Kidney glomerular epithelial cell (primary cell): ENCODE measurements at places on chromosomes 2 and 18.

DNA sequence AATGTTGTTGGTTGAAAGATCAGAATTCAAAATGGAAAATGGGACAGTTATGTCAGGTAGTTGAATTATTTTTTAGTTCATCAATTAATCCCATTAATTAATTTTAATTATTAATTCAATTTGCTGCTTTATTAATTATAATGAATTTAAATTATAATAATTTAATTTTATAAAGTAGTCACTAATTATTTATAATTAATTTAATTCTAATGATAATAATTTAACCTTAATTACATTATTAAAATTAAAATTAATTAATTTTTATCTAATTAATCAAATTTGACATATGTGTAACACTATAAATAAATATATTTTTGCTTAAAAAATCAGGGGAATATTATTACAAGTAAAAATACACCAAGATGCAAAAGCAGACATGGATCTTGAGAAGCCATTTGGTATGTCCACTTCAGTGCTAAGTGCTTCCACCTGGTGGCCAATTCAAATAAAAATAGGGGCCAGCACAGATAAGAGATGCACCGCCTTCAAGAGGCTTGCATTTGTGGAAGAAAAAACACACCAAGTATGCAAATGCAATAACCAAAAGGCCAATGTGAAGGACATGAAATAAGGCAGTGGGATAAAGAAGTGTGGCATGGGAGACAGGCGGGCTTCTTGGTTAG lies 73.2 kb downstream of the MBP start:
- peak; percentile 7 for DNase-seq

- DNase-seq = no peak
These were observed 19.5 kb downstream of the C2orf74 start for GRCh38 chr2:61181382-61182058.

- DNase-seq = peak; percentile 41
These were observed 49.3 kb downstream of the GREB1 start for GRCh38 chr2:11582862-11583752.

GRCh38 chr2:11344956-11345677 lies 681 bp upstream of the ROCK2 start:
- DNase-seq = peak; percentile 71

DNA sequence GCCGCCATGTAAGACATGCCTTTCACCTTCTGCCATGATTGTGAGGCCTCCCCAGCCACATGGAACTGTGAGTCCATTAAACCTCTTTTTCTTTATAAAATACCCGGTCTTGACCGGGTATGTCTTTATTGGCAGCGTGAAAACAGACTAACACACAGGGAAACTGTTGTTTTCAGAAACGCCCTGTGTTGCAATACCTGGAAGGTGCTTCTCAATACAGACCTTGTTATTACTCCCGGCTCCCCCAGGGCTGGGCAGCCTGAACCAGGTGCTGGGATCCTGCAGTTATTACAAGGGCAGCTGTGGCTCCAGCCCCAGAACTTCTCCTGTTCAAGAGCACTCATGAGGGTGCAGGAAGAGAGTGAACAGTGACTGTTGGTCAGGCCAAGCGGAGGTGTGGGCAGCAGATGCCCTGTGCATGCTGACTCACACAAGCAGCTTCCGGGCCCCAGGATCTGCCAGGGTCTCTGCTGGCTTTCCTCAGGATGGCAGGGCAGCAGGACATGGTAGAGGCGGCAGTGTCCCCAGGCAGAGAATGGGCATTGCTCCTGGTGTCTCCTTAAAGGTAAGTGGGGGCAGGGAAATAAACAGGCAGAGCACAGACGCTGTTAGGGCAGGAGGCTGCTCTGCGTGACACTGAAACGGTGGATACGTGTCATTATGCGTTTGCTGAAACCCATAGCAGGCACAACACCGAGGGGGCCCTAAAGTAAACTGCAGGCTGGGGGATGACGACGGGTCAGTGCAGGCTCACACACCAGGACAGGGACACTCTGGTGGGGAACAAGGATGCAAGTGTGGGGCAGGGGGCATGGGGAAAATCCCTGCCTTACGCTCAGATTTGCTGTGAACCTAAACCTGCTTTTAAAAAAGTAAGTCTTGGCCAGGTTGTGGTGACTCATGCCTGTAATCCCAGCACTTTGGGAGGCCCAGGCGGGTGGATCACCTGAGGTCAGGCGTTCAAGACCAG lies 89.1 kb downstream of the NDUFA10 start:
- no peak for DNase-seq

GRCh38 chr18:79422022-79422782 lies 26.5 kb downstream of the NFATC1 start:
- no peak for DNase-seq

DNA sequence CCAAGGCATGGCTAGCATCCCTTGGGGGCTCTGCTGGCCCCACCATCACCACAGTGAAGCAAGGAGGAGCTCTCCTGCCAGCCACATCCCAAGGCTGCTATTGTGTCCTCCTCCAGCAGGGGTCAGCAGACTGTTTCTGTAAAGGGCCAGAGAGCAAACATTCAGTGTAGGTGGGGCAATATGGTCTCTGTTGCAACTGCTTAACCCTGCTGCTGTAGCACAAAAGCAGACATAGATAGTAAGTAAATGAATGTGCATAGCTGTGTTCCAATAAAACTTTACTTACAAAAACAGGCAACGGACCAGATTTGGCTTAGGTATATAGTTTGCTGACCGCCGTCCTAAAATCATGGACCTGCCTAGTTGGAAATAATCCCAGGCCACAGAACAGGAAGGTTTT lies 36.4 kb upstream of the ZBTB7C start:
- peak; percentile 67 for DNase-seq

DNA sequence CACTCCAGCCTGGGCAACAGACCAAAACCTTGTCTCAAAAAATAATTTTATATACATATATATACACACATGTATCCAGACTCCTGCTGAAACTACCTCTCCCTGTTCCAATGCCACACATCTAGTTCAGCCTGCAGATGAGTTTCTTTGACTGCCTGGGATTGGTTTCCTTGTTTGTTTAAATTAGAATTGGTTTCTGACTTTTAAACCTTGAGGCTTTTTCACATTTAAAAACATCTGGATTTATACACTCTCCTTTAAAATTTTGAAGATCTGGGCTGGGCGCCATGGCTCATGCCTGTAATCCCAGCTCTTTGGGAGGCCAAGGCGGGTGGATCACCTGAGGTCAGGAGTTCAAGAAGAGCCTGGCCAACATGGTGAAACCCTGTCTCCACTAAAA lies 21.8 kb upstream of the CXCR1 start:
- no peak for DNase-seq

GRCh38 chr18:29217124-29217915 lies 1040.4 kb upstream of the CDH2 start:
- DNase-seq = no peak

GRCh38 chr18:2990956-2991640 lies 21.8 kb downstream of the LPIN2 start:
- DNase-seq = no peak

DNA sequence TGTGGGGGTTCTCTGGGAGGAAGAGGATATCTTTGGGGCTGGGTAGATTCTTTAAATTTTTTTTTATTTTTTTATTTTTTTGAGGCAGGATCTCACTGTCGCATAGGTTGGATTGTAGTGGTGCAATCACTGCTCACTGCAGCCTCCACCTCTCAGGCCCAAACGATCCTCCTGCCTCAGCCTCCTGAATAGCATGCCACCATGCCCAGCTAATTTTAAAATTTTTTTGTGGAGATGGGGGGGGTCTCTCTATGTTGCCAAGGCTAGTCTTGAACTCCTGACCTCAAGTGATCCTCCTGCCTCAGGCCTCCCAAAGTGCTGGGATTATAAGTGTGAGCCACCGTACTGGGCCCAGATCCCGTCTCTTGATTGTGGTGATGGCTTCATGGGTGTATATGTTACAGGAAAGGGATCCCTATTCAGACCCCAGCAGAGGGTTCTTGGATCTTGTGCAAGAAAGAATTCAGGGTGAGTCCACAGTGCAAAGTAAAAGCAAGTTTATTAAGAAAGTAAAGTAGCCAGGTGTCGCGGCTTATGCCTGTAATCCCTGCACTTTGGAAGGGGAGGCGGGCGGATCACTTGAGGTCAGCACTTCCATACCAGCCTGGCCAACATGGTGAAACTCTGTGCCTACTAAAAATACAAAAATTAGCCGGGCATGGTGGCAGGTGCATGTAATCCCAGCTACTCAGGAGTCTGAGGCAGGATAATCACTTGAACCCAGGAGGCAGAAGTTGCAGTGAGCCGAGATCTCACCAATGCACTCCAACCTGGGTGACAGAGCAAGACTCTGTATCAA lies 2.0 kb upstream of the C2orf68 start:
- DNase-seq = no peak

DNA sequence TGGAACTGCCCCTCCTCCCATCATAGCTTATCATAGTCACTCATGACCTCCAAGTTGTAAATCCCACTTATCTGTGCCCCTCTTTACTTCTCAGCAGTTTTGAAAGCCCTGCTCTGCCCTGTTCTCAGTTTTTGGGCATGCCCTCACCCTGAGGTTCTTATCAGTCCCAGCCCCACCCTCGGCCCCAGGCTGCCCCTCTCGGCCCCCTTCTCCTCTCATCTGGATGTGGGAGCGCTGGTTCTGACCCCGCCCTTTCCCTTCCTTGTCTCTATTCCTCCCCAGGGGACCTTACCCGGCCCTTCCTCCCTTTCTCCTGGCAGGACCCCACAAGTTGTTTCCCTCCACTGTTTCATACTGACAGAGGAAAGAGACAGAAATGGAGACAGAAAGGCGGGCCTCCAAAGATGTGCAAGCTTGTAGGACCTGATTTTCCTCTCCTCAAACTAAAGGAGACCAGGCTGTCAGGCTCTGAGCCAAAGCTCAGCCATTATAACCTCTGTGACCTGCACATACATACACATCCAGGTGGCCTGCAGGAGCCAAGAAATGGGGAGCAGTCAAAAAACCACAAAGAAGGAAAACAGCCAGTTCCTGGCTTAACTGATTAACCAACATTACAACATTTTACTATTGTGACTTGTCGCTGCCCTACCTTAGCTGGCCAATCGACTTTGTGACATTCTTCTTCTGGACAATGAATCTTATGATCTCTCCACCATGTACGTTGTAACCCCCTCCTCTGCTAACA lies 171.0 kb upstream of the HS6ST1 start:
- DNase-seq = no peak

GRCh38 chr18:60003610-60004185 lies 103.9 kb downstream of the PMAIP1 start:
- no peak for DNase-seq

DNA sequence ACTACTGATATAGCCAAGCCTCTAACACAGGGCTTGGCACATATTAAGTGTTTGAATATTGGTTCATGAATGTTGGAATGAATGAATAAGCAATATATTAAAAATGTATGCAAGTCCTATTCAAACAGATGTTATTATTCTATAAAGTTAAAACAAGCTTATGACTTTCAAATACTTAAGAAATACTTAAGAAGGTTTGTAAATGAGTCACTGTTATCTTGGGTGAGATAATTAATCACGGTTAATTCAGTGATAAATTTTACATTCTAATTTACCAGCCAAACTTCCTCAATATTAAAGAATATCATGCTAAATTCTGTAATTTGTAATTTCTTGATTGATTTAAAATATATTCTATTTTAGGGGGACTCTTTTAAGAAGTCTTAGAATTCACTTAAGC lies 74.8 kb downstream of the RBMS1 start:
- no peak for DNase-seq

DNA sequence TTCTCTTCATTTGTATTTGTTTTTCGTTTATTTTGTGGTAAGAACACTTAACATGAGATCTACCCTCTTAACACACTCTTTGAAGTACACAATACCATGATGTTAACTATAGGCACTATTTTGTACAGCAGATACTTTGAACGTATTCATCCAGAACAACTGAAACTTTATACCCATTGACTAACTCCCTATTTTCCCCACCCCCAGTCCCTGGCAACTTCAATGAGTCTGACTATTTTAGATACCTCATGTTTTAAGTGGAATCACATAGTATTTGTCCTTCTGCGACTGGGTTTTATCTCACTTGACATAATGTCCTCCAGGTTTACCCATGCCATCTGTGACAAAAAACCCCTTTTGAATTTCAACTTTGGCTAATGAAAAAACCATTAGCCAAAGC lies 356.3 kb upstream of the CDH20 start:
- DNase-seq = no peak

GRCh38 chr2:59925321-59925720 lies 628.1 kb downstream of the BCL11A start:
- no peak for DNase-seq

DNA sequence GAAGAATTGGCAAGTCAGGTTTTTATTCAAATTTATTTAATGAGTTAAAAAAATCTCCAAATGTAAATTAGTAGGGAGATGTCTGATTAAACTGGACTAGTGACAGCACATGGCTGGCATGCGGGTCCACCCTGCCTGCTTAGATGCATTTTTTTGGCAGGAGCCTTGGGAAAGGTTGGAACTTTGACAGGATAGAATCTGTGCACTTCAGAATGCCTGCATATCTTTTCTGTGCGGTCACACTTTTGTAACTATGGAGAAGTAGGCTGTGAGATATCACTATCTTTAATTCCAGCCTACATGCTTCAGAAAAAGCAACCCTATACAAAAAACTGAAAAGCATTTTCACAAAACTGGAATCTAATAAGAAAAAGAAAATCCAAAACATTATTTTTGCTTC lies 317.8 kb downstream of the MBD2 start:
- no peak for DNase-seq

DNA sequence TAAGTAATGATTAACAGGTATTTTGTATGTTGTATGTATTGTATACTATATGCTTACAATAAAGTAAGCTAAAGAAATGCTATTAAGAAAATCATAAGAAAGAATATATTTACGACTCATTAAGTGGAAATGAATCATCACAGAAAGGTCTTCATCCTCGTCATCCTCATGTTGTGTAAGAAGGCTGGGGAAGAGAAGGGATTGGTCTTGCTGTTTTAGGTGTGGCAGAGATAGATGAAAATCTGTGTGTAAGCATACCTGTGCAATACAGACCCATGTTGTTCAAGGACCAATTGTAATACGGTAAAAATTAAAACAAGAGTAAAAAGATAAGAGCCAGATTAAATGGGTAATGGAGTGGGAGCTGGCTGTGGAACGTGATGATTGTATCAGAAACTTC lies 16.6 kb downstream of the SLC35F5 start:
- DNase-seq = no peak

DNA sequence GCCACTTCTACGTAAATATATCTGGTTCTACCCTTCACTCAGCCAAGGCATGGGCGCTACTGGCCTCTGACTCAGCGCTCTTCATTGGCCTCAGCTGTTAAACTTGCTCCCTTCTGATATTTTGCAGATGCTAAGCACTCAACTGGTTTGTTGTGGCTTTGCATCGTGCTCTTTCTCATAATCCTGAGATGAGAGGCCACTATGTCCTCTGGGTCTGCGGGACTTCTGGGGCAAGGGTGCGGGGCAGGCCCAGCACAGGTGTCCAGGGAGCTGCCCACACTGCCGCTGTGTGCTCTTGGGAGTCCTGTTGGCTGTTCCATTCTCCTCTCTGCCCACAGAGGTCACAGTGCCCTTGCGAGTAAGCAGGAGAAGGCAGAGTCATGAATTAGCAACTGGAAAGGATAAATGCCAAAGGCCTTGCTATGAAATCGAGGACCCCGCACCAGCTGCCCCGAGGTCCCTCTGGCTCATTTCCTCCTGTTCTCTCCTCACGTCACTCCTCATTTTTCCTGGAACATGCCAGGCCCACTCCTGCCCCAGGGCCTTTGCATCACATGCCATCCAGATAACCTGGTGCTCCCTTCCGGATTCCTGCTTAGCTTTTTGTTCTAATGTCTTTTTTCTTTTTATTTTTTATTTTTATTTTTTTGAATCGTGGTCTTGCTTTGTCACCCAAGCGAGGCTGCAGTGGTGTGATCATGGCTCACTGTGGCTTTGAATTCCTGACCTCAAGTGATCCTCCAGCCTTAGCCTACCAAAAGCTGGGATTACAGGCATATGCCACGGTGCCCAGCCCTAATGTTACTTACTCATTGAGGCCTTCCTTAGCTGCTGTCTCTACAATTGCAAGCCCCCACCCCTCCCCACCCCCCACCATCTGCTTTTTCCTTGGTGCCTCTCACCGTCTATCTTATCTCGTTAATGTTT lies 34.9 kb upstream of the MAT2A start:
- DNase-seq = peak; percentile 32
